ENCODE measurements at places on chromosomes 1 and 21. TPM values are rescaled to one million over a fixed set of nuclear protein-coding genes. Genes with fewer than 3 reads are reported as not detected.

Gene PRMT2
- 68.8 TPM for polyA plus RNA-seq

Gene NDUFS2
- polyA plus RNA-seq, result 142 TPM

Gene ADGRL4
- polyA plus RNA-seq, result not detected

- DNase-seq, result peak; percentile 55
Measured at GRCh38 chr1:94579876-94580294, 38.3 kb upstream of the F3 start.

DNA sequence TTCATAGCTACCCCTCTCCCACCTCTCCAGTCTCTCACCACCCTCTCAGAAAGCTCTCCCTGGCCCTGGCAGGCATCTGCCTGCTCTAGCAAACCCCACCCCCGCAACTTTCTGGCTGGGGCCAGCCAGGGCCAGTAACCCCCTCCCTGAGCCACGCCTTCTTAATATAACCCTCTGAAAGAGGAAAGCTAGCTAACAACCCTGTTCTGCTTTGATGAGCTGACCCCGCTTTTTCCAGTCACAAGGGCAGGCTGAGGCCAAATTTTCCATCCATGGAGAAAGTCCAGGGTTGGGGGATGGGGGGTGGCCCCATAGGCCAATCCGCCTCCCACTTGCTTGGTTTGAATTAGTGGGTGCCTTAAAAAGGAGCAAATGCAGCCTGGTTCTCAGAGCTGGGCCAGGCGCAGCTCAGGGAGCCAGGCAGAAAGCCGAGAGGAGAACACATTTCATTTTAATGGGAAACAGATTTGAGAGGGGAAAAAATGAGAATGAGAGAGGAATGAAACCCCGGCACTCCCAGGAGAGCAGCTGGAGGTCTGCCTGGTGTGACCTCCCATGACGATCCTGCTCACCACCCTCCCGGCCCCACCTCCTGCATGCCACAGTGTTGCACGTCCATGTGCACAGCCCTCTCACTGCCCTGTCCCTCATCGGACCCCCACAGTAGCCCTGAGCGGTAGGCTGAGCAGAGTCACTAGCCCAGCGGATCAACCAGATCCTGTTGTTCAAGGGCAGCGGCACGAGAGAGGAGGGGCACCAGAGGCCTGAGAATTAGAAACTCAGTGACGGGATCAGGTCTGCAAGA is 62.3 kb downstream of the OPTC start:
- DNase-seq, result no peak

GRCh38 chr21:25081096-25081495 is 526.2 kb downstream of the MRPL39 start:
- DNase-seq, result no peak

DNA sequence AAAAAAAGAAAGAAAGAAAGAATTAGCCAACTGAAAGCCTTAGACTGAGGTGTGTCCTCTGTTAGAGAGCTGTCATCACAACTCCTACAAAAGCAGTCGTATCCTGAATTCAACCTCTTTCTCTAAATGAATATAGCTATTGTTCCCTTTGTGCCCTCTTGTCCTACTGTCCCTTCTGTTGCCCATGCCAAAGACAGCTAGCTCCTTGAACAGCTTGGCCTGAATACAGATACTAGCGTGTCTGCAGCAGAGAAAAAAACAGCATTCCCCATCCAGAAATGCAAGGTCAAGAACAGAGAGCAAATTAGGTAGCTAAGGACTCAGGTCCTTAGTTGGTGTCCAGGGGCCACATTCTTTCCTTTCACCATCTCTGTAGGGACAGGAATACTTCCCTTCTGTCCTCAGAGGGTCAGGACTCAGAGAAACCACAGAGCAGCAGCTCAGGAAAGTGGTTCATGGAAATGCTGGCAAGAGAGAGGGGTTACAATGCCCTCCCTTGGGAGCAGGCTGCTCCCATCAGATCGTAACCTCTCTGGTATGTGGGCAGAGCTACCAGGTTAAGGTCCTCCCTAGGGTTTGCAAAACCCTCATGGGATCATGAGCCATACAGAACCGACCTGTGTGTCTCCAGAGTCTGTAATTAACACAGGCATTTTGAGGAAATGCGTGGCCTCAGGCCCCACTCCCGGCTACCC is 1.8 kb upstream of the ZBTB48 start:
- no peak for DNase-seq

DNA sequence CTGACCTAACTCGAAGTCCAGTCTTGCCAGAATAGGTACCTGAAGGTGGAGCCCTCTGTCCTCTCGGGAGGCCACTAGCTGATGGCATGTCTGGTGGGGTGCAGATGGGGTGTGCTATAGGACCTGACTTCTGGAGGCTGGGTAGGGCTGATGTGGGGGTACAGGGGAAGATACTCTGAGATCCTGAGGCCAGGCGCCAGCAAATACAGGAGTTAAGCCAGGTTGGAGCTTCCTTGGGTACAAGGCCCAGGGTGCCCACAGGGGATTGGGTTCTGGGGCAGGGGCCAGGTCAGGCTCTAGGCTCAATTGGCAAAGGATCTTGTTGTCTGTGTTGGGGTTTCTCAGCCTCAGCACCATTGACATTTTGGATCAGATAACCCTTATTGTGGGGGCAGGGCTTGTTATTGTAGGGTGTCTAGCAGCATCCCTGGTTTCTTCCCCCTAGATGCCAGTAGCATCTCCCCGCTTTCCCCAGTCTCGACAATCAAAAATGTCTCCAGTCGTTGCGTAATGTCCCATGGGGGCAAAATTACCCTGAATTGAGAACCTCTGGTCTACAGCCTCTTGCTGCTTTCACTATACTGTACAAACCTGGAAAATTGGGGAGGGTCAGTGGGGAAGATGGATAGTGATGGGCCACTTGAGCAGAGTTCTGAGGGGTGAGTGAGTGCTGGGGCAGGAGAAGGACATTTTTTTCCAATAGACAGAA is 9.2 kb downstream of the PTPRF start:
- DNase-seq, result no peak

Data from A549 (cell line).